Stomach (tissue), 19 donors: ENCODE measurements at places on chromosomes 2 and 18.

- no peak for DNase-seq
- H3K4me1 ChIP-seq, result no peaks in the 10 kb centered on the region
- no peaks in the 10 kb centered on the region for H3K36me3 ChIP-seq
- no peak overlapping the region for H3K27ac ChIP-seq
- H3K27me3 ChIP-seq, result no peaks in the 10 kb centered on the region
Observed at GRCh38 chr2:106789185-106789584, 96.8 kb downstream of the ST6GAL2 start.

DNA sequence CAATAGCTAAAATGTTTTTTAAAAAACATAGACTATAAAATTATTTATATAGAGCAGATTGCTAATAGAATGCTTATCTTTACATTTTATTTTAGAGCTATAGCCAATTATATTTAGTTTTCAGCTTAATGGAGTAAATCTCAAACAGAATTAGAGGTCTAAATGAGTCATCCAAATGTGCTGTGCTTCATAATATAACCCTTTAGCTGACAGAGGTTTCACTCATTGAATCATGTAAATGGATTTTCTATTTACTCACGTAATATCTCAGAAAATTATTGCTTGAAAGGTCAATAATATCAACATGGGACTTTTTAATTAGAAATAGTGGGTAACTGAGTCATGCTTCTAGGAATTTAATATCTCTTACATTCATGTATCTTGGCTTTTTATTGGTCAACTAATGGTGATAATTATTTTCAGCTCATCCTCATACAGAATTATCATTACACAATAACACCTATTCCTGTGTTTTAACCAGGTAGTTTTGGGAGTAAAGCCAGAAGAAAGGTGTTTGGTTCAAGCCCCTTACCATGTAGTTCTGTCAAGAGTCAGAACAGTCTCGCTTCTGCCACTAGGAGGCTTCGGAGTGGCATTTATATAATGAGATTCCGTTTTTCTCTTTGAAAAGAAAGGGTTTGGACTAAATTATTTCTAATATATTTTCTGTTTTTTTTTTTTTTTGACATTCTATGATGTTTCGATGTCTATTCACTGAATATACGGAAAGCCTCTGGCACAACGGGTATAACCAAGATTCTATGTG, 217.6 kb downstream of the CDH7 start:
- H3K4me3 ChIP-seq, result no peak overlapping the region
- no peak overlapping the region for H3K27ac ChIP-seq
- H3K4me1 ChIP-seq, result no peaks in the 10 kb centered on the region
- no peaks in the 10 kb centered on the region for H3K27me3 ChIP-seq
- no peak for DNase-seq
- no peaks in the 10 kb centered on the region for H3K36me3 ChIP-seq

DNA sequence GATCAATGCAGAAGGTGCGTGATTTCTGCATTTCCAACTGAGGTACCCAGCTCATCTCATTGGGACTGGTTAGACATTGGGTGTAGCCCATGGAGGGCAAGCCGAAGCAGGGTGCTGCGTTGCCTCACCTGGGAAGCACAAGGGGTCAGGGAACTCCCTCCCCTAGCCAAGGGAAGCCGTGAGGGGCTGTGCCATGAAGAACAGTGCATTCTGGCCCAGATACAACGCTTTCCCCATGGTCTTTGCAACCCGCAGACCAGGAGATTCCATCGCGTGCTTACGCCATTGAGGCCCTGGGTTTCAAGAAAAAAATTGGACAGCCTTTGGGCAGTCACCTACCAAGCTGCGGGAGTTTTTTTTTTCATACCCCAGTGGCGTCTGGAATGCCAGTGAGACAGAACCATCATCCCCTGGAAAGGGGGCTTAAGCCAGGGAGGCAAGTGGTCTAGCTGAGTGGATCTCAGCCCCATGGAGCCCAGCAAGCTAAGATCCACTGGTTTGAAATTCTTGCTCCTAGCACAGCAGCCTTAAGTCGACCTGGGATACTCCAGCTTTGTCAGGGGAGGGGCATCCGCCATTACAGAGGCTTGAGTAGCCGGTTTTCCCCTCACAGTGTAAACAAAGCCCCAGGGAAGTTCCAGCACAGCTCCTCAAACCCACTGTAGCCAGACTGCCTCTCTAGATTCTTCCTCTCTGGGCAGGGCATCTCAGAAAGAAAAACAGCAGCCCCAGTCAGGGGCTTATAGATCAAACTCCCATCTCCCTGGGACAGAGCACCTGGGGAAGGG, 21.7 kb downstream of the TFPI start:
- no peak overlapping the region for H3K4me3 ChIP-seq
- no peak overlapping the region for H3K27ac ChIP-seq
- H3K27me3 ChIP-seq, result no peaks in the 10 kb centered on the region
- no peaks in the 10 kb centered on the region for H3K36me3 ChIP-seq
- DNase-seq, result no peak
- peaks cover 3% of the 10 kb centered on the region for H3K4me1 ChIP-seq

- no peak overlapping the region for H3K27ac ChIP-seq
- no peak for DNase-seq
- H3K4me1 ChIP-seq, result no peaks in the 10 kb centered on the region
- no peaks in the 10 kb centered on the region for H3K36me3 ChIP-seq
- no peak overlapping the region for H3K4me3 ChIP-seq
Observed at GRCh38 chr2:209864716-209865295, 93.2 kb downstream of the UNC80 start.

- peaks cover 13% of the 10 kb centered on the region for H3K4me1 ChIP-seq
- no peak overlapping the region for H3K4me3 ChIP-seq
- no peaks in the 10 kb centered on the region for H3K27me3 ChIP-seq
- peak overlapping the region; percentile 97 for H3K27ac ChIP-seq
Observed at GRCh38 chr18:11849279-11849678, 1.9 kb upstream of the CHMP1B start.
